ENCODE measurements at places on chromosomes 5 and 9. TPM values are rescaled to one million over a fixed set of nuclear protein-coding genes. Genes with fewer than 3 reads are reported as not detected.

The KCNN2 gene
- polyA plus RNA-seq: 2.8 TPM

The LECT2 gene
- not detected for polyA plus RNA-seq

The PAM gene
- 38.4 TPM for polyA plus RNA-seq

The WNK2 gene
- 1.3 TPM for polyA plus RNA-seq

The FGF10 gene
- 24.6 TPM for polyA plus RNA-seq

The IL33 gene
- 27.8 TPM for polyA plus RNA-seq

The DDX4 gene
- polyA plus RNA-seq: 0.02 TPM

The FAM81B gene
- 0.15 TPM for polyA plus RNA-seq

The TCOF1 gene
- 14.2 TPM for polyA plus RNA-seq

The DNAJC25 gene
- 8.0 TPM for polyA plus RNA-seq

The C9orf153 gene
- 0.03 TPM for polyA plus RNA-seq

The FAM169A gene
- 0.30 TPM for polyA plus RNA-seq

The CXCL14 gene
- polyA plus RNA-seq: 69.2 TPM

The BTNL8 gene
- 0.14 TPM for polyA plus RNA-seq

The TSTD2 gene
- polyA plus RNA-seq: 9.8 TPM

The ST8SIA4 gene
- 2.7 TPM for polyA plus RNA-seq

The CCNJL gene
- 0.09 TPM for polyA plus RNA-seq

The IL5 gene
- polyA plus RNA-seq: 0.09 TPM

The PKD2L2 gene
- 0.06 TPM for polyA plus RNA-seq
